NCI-H146 (cell line): ENCODE measurements at places on chromosomes 4 and X.

DNA sequence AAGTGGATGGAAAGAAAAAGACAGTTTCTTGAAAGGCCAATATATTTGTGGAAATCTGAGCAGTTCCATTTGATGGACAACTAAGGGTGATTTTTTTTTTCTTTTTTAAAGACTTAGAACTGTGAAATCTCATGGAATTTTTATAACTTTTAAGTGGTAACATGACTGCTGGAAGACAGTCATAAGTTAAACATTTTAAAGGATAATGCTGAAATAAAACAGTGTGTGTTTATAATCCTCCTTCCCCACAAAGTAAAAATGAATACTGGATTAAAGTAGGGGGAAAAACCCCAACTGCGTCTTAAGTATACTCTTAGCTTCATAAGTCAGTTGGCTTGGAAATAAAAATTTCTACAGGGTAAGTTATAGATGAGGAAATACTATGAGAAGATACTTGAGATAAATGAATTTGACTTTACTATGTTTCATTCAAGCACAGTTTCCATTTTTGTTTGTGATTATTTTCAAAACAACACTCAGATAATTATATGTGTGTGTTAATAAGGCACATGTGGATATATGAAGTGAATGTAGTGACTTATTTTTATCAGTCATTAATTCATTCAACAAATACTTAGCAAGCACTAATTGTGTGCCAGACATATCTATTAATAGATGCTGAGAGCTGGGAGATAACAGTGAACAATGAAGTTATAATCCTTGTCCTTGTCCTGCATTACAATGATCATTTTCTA lies 129.2 kb upstream of the ETNPPL start:
- DNase-seq: no peak

GRCh38 chrX:134388161-134389109 lies 71.5 kb upstream of the HPRT1 start:
- DNase-seq: no peak

GRCh38 chrX:48683411-48683982 lies at the start of gene WAS:
Gene WAS, plus strand, starts transcription at chrX:48683799. Its CDS starts 55 bp downstream, at chrX:48683854.
- DNase-seq: no peak

DNA sequence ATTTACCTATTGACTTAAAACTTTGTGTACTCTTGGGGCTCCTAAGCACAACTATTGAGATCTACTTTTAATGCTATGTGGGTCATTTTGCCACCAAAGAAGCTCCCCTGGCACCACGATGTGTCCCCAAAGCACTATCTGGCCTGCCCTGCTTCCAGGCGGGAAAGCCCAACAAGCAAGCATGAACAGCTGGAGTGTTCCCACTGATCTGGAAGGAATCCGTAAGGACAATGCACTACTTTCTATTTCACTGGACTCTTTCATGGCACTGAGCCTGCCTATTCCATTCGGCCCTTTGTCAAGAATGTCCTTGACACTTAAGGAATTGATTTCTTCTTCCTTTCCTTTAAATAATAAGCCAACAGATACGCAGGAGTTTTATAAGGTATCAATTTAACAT lies 38.8 kb downstream of the GRIA3 start:
- no peak for DNase-seq

- DNase-seq: no peak
These were observed 114.2 kb upstream of the FAT4 start for GRCh38 chr4:125200556-125200955.

DNA sequence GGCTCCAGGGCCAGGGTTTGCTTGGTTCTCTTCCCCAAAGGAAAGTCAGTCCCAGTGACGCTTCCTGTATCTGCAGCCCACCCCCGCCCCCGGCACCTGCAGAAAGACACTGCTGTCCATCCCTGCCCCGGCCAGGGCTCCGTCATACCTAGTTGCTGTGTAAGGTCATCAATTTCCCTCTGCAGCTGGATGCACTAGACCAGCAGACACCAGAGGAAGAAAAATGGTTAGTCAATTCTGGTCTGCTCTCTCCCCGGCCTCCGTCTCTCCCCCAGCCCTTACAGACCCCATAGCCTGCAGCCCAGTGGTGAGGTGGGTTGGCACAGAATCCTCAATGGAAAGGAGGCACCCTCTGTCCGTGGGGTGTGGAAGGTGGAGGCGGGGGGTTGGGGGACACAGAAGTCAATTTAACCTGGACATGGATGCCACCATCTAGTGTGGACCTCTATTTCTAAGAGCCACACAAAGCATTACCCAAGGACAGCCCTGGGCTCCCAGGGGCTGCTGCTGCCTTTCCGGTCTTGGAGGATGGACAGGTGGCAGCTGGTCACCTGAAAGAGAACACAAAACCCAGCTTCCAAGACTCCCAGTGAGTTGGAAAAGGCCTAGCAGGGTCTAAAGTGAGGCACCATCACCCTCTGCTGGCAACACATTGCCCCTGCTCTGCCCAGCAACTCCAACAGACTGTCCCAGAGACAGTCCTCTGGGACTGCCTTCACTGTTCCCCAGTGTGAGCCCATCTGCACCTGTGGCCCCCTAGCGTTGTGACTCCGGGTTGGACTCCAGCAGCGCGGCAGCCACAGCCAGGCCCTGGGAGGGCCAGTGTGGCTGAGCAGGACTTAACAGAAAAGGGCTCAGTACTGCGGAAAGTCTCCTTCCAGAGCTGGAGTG lies 40.2 kb upstream of the NHSL2 start:
- DNase-seq: no peak

- DNase-seq: no peak
These were observed 13.2 kb downstream of the NEIL3 start for GRCh38 chr4:177322881-177323280.

DNA sequence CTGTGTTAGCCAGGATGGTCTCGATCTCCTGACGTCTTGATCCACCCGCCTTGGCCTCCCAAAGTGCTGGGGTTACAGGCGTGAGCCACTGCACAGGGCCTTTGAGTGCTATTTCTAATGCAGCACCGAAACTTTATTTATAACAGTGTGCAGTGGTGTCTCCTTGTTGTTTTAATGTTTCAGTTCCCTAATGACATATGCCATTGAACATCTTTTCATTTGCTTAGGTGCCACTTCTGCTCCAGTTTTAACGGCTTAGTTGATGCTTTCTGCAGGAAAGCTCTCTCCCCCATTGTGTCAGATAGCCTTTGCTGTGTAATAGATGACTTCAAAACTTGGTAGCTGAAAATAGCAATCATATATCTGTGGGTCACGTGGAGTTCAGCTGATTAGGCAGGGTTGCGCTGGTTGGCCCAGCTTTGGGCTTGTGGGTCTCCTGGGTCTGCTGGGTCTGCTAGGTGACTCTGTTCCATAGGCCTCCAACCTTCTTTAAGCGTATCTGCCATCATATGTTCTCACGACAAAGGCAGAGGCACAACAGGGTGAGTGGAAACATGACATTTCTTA lies 76.4 kb upstream of the SHISA3 start:
- no peak for DNase-seq

DNA sequence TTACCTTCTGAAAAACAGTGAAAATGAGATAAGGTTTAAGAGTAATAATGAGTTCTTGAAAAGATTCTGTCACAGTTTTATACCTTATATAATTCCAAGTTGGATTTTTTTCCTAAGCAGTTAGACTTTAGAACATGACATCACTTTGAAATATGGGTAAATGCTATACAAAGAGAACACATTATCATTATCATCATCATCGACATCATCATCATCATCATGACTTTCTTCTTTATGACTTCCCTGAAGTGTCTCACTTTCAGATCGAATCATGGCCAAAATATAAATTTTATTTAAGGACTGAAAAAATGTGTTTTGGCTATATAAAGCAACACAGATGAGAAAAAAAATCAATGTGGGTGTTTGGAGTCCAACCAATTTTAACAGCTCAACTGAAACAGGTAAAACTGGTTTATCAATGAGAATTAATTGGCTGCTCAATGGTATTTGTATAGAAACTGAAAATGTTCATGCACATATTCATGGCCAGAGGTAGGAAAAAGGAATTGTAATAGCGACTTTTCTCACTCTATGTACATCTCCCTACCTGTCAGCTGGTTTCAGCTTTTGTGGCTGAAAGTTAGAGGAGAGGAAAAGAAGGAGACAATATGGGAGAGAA lies 243.1 kb upstream of the GPC4 start:
- no peak for DNase-seq

- no peak for DNase-seq
These were observed 66.1 kb downstream of the POLA1 start for GRCh38 chrX:24759786-24760185.

DNA sequence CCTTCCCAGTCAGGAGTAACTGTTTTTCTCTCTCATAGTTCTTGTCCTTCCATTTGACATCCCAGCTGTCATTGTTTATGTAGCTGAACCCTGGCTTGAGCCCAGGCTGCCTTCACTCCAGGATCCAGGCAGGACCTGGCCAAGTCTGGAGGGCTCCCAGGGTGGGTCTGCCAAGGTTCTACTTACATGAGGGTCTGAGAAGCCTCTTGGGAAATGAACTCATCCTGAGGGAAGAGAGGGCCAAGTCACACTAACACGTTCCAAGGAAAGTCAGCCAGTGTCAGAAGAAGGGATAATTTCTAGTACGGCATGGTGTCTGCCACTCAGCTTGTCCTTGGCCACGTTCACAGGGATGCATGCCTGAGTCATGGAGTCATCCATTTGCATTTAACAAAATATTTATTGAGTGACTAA lies 54.8 kb upstream of the SRD5A3 start:
- DNase-seq: no peak
